ENCODE measurements at places on chromosomes 2 and 18.
A peak's percentile ranks its signal among the peaks of the same experiment; 100 is the strongest.

- DNase-seq = no peak
These were observed 40.6 kb downstream of the FOSL2 start for GRCh38 chr2:28433215-28433614.

- DNase-seq = peak; percentile 73
These were observed 280.7 kb upstream of the HNRNPA3 start for GRCh38 chr2:176931588-176932563.

- DNase-seq = no peak
These were observed 287.9 kb upstream of the VRK2 start for GRCh38 chr2:57758686-57759085.

DNA sequence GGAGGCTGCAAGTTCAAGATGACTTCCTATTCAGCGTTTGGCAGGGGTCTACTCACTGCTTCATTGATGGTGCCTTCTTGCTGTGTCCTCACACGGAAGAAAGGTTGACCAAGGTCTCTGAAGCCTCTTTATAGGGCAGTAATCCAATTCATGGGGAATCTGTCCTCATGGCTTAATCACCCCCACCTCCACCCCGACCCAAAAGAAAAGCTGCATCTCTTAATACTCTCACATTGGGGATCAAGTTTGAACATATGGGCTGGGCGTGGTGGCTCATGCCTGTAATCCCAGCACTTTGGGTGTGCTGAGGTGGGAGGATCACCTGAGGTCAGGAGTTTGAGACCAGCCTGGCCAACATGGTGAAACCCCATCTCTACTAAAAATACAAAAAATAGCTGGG is 36.4 kb upstream of the HNMT start:
- no peak for DNase-seq

- DNase-seq = no peak
These were observed 1564.6 kb upstream of the NXPH2 start for GRCh38 chr2:140344838-140345237.

DNA sequence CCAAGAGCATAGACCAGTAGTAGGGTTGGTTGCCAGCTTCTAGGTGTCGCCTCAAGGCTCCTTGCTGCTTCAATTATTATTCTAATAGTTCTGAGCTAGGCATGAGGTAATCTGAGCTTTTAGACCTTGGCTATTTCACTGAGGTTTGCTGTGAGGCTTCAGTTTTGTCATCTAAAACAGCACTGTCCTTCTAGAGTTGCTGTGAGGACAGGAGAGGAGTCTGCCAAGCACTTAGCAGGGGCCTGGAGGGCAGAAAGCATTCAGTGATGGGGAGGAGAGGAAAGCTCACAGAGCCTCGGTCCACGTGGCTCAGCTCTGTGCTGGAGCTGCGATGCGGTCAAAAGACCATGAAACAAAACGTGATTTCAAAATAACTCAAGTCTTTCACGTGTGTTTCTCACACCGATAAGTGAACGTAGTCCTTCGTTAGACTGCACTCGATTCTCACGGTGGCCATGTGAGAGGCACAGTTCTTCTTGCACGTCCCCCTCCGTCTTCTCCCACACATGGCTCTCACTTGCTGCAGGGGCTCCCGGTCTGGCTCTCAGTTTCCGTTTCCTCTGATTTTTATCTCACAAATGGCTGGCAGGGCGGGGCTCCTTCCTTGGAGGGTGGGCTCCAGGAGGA is 113.7 kb downstream of the B3GNT2 start:
- no peak for DNase-seq

- no peak for DNase-seq
These were observed 2.9 kb upstream of the BCL2L11 start for GRCh38 chr2:111117598-111118480.

DNA sequence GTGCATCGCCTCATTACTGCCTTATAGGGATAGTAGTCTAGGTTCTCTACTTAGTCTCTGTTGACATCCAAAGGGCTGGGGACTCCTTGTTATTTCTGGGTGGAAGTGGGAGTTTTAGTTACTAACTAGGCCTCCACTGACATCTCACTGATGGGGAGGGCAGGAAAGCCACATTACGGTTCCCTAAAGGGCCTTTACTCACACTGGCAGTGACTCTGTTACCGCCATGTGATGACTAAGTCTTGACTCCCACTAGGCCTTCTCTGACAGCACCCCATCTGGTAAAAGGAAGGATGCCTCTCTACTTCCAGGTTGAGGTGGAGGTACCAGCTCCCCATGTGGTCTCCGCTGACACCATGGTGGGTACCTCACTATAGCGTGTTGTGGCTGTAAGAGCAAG is 14.0 kb upstream of the BCL2L11 start:
- no peak for DNase-seq

DNA sequence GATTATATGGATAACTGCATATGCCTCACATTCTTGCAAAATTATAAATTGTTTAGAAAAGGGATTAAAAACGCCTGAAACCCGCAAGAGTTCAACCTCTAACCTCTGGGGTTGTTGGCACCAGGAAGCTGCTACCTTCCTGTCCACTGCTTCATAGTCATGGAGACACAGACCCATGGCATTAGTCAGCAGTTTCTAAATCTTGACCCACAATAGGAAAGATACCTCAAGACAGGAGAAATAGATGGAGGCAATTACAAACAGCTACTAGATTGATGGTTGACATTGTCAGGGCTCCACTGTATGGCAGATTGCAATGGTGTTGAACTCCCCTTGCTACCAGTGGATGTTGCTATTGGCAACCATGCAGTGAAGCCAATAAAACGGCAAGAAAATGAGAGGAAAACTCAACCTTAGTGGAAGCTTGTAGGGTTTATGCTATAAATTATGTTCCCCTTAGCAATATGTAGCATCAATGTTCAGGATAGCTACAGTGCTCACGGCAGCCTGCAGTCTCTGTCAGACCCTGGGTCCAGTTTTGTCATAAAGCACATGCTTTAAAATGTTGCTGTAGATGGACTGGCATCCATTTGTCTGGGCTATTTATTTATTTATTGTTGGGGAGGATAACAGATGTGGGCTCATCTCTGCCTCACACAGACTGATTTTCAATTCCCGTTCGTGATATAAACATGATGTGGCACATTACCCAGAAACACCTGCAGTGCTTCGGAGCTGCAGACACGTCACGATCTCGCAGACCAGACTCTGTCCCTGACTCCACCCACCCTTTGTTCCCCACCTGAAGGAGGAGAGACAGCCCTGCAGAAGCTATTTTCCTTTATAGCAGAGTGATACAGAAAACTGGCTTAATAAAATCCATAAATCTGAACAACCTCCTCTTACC is 233.4 kb downstream of the AGPS start:
- peak; percentile 52 for DNase-seq
